DMS79 (cell line): ENCODE measurements at places on chromosomes 5 and 9.

DNA sequence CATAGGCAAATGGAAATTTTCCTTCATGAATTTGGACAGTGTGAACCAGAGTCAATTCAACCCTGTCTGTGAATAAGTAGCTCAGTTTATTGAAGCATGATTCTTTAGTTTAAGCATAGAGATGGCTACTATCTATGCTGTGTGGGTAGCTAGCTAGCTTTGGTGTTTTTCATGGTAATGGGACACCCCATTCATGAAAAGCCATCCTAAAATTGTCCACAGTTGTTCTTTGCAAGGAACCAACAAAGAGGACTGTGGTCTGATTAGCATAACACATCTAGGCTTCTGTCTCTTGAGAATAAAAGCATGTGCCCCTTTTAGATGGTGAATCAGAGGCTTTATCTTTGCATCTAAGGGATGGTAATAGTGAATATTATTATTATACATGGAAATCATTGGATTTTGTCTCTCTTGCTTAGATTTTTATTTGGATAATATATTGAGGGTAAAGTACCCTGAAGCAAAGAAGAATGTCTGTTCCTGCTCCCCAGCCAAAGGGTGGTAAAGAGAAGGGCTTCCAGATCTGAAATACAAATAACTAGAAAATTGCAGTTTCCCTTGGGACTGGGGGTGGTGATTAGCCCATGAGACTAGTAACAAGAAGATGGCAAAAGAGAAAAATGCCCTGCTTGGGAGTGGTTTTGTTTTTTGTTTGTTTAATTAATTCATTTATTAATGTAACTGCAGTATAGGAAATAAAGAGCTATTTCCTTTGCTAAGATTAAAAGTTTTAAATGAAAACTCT is 624.2 kb upstream of the ZNF608 start:
- DNase-seq, result no peak

DNA sequence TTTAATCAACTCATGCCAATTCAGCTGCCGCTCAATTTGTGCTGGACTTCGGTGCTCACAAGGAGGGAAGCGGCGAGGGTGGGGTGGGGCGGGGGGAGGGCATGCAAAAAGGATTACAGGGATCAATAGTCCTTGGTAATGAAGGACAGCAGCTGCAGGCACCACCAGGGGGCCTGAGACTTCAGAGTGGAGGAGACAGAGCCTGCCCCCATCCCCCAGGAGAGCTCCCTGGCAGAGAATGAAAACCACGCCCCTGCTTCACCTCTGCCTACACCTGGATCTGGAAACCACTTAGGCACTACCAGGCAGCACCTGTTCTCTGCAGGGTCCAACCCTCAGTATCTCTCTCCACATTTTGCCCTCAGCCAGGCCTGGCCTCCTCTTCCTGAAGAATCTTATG is 155.6 kb downstream of the TRIM32 start:
- no peak for DNase-seq

DNA sequence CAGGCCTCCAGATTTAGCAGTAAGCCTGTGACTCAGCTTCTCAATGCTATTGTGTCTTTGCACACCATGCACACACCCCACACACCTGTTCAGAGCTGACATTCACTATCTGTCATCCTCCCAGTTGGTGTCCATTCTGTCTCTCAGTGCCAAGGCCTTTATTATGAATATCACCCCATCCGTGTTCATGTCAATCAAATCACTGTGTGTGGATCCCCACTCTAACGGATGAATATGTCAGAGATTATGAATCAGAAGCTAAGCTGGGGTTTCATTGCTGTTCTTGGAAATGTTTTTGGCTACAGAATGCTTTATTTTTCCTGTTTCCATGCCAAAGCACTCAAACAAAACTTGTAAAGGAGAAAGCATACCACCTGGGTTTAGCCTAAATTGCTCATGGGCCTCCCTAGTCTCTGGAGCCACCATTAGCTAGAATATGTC is 9.4 kb upstream of the MAMDC2 start:
- no peak for DNase-seq

- no peak for DNase-seq
Measured at GRCh38 chr9:106964329-106964728, 101.4 kb downstream of the ZNF462 start.

GRCh38 chr9:99391937-99392594 is 170.0 kb downstream of the SEC61B start:
- no peak for DNase-seq
